Right lobe of liver (tissue), 6 donors: ENCODE measurements at places on chromosomes 5 and 9. TPM values are rescaled to one million over a fixed set of nuclear protein-coding genes. Genes with fewer than 3 reads are reported as not detected.

The COL5A1 gene
- total RNA-seq: 13.2 TPM

The CPLANE1 gene
- 5.6 TPM for total RNA-seq

The IL4 gene
- total RNA-seq: not detected

- DNase-seq: peak; percentile 55
Measured at GRCh38 chr9:97985058-97985861, 2.1 kb downstream of the ANP32B start.

DNA sequence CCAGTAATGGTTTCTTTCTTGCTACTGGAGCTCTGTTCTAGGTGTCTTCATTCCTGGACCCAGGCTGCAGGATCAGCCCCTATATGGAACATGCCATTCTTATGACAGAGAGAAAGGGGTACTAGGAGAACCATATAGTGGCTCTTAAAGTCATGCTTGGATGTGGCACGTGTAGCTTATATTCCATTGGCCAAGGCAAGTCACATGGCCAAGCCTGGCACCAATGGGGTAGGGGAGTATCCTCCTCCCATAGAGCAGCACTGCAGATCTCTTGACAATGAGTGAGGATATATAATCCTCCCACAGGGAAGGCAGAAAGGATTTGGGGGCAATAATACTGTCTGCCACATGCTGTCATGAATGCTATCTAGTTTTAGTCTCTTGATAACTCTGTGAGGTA, 193.3 kb downstream of the PALM2AKAP2 start:
- no peak for DNase-seq

DNA sequence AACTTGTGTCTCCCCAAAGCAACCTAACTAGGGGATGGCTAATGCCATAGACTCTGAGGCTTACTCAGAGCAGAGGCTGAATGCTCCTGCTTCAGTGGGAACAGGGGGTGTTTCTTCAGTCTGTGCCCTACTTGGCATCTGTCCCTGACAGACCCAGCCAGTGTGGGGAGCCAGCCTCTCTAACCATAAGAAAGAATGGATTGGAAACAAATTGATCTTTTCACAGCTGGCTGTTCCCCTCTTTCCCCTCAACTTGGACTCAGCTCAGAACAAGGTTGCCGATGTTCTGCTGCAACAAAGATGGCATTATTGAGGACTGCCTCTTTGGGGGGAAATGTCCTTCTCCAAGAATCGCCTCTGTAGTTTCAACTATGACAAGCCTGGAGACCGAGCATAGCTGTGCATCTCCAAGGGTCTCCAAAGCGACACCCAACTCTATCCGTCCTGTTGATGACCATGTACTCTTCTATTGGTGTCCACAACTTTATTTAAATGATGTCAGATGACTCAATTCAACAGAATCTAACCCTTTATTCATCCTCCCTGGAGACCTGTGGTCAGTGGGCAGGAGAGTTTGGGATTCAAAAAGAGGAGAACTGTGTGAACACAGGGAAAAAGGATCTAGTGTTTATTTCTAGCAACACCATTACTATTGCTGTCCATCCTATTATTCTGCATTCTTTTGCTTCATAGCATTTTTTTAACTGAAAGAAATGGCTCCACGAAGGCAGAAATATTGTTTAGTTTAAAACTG, 24.7 kb upstream of the TNC start:
- no peak for DNase-seq

GRCh38 chr9:77018969-77019235, 553 bp upstream of the FOXB2 start:
- DNase-seq: no peak

GRCh38 chr5:102998224-102998623, 121.7 kb downstream of the GIN1 start:
- no peak for DNase-seq
